H54 (cell line): ENCODE measurements at places on chromosomes 4 and X.

- DNase-seq, result no peak
Measured at GRCh38 chr4:76732246-76732645, 165.7 kb downstream of the SOWAHB start.

- DNase-seq, result no peak
Measured at GRCh38 chr4:102318105-102318504, 27.2 kb downstream of the SLC39A8 start.

GRCh38 chr4:67520141-67520540 lies 25.2 kb downstream of the CENPC start:
- no peak for DNase-seq

- DNase-seq, result no peak
Measured at GRCh38 chrX:152343306-152343705, 107.8 kb downstream of the GABRA3 start.

DNA sequence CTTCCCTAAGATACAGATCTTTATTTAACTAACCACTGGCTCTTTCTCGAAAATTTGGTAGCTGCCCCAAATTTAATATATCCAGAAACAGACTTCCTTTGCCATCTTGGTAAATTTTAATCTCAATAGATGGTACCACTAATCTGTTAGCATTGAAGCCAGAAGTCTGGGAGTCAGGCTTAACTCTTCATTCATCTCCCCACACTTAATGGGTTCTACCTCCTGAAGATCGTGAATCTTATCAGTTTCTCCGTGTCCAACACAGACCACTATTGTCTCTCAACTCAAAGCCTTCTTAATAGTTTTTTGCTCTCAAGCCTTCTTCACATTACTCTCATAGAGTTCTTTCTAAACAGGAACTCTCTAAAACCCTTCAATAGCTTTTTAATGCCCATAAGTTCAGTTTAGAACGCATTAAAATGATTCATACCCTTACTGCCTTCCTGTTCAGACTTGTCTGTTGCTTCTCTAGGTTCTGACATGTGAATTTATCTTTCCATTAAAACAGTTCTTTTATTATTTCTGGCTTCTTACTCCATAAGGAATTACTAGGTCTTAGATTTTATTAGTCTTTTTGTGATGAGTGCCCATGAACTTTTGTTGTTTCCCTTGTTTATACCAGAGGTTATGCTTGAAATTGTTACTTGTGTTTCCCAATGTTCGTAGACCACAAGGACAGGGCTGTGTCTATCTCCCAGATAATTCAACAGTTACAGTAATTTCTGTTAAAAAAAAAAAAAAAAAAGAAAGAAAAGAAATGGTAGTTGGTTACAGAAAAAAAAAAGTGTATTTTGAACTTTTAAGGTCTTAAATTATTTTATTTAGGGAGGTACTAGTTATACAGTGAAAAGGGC lies 54.7 kb downstream of the SMARCAD1 start:
- no peak for DNase-seq

GRCh38 chr4:89067417-89067816 lies 10.4 kb upstream of the FAM13A start:
- no peak for DNase-seq

DNA sequence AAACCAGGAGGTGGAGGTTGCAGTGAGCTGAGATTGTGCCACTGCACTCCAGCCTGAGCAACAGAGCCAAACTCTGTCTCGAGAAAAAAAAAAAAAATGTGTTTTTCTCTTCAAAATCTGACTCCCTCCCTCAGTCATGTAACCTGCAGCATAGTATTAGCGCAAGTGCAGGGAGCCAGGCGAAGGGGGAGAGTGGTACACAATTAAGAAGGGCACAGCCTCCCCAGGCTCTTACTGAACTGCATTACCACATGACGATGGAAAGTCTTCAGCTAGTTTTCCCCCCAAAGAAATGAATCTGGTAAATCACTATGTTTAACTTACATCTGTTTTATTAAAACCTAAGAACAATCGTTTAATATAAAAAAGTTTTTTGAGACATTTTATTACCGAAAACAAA lies 32.4 kb downstream of the PALLD start:
- no peak for DNase-seq

- no peak for DNase-seq
Measured at GRCh38 chr4:94758141-94758699, 465 bp downstream of the BMPR1B start.

DNA sequence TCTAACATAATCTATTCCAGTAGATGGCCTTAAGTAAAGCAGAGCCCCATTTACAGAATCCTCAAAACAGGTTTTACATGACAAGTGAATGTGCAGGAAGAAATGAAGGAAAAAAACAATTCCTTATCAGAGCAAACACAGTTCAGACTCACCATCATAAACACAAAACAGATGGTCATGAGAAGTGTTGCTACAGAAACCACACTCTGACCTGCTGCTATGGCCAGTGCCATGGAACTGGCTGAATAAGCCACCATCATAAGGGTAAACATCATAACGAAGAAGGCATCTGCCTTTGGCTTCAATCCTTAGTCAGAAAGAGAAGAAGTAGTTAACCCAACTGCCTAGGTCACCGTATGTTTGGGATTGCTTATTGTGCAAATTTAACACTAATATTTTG lies 61.1 kb downstream of the ABCG2 start:
- no peak for DNase-seq

DNA sequence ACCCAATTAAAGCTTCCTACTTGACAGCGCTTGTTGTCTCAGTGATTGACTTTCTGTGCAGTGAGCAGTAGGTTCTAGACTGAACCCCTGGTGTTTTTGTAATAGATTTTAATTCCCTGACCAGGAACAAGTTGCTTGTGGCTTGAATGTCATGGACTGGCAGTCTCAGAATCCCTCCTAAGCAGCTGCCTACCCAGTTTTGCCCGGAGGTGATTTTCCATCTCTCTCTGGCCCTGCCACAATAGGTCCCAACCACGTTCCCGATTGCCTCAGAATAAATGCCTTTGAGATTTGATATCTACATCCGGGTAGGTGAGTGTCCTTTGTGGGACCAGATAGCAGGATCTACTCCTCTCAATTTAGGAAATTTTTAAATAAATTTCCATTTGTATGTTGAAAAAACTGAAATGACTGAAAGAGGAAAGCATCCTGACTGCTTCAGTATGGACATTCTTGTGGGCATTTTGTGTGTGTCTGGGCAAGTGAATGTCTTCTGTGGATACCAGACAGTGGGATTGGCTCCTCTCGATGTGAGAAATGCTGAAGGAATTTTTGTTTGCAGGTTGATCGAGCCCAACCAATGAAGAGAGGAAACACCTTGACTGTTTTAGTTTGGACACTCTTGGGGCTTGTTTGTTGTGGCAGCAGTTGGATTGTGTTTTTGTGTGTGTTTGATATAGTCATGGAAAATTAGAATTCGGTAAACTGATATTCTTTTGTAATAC lies 1607.4 kb downstream of the C4orf33 start:
- DNase-seq, result no peak

DNA sequence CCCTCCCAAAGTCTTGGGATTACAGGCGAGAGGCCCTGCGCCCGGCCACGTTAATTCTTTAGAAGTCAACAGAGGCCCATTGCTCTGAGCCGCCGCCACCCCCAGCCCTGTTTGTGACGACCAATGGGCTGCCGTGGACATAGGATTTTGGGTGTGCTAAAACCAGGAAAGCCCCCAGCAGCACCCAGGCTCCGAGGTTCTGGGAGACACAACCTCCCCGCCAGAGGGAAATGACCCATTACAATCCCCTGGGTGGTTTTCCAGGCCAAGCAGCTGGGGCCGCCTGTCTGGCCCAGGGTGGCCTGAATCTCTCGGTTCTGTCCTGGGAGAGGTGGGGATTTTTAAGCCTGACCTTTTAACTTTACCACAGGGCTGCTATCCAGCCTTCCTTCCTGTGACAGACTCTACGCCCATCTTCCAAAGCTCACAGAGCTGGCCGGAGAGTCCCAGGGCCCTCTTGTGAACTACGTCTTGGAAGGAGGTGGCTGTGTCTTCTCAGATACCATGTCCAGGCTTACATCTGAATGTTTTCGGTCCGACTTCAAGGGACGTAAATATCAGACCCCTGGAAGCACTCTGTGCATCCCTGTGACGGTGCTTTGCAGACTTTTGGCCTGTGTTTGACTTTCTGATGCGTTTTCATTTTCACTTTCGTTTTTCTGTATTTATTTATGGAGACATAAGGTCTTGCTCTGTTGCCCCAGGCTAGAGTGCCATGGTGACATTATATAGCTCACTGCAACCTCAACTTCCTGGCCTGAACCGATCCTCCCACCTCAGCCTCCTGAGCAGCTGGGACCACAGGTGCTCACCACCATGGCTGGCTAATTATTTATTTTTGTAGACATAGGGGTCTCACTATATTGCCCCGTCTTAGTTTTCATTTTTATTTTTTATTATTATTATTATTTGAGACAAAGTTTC lies 36.0 kb downstream of the P2RY8 start:
- no peak for DNase-seq

GRCh38 chrX:152117305-152117704 lies 21.1 kb downstream of the MAGEA10 start:
- DNase-seq, result no peak

- DNase-seq, result no peak
Measured at GRCh38 chrX:31893525-31893924, 821.7 kb upstream of the FTHL17 start.

- no peak for DNase-seq
Measured at GRCh38 chr4:73387552-73387951, 16.5 kb upstream of the ALB start.

GRCh38 chr4:3607690-3608552 lies 75.7 kb upstream of the LRPAP1 start:
- no peak for DNase-seq

GRCh38 chr4:162016219-162016618 lies 147.6 kb downstream of the FSTL5 start:
- DNase-seq, result no peak

DNA sequence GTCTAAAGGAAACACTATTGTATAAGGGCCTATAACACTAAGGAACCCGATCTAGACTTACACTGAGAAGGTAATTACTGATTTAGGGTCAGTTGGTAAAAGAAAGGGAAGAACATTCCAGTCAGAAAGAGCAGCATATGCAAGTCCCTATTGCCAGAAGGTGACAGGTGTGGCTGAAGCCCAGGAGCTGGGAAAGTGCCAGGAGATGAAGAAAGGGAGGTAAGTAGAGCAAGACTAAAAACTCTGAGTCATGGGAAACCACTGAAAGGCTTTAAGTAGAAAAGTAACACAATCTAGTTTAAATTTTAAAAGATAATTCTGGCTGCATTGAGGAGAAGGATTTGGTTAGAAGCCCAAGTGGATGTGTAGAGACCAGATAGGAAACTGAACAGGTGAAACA lies 77.7 kb upstream of the INTU start:
- DNase-seq, result no peak

GRCh38 chr4:504076-504475 lies 5.1 kb downstream of the PIGG start:
- DNase-seq, result no peak

DNA sequence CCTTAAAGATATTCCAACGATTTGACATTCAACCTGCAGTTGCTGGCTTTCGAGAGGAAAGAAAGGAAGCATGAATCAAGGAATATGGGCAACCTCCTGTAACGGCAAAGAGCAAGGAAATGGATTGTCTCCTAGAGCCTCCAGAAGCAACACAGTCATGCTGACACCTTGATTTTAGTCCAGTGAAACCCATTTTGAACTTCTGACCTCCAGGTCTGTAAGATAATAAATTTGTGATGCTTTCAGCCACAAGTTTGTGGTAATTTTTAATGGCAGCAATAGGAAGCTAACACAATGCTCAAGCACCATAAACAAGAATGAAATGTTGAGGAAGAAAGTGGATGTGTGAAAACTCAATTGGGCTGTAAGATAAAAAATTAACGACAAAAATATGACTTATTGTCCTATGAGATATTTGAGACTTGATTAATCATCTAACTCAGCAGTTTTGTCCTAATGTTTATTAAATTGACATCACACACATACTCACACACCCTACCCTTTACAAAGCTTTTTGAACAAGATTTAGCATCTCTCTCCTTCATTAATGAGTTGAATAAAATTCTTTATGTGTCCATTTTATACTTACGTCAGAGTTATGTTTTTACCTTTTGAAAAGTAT lies 857.2 kb upstream of the INTU start:
- no peak for DNase-seq

GRCh38 chrX:6383488-6383887 lies 151.4 kb downstream of the VCX3A start:
- DNase-seq, result no peak
